Type B pancreatic cell (in vitro differentiated cells): ENCODE measurements at places on chromosomes 5 and 9.

GRCh38 chr5:1021136-1021968 lies 12.8 kb downstream of the NKD2 start:
- no peak for DNase-seq

GRCh38 chr9:84969084-84969483 lies 299.6 kb downstream of the NTRK2 start:
- no peak for DNase-seq

GRCh38 chr5:160197341-160198144 lies 31.8 kb upstream of the FABP6 start:
- DNase-seq, result no peak

DNA sequence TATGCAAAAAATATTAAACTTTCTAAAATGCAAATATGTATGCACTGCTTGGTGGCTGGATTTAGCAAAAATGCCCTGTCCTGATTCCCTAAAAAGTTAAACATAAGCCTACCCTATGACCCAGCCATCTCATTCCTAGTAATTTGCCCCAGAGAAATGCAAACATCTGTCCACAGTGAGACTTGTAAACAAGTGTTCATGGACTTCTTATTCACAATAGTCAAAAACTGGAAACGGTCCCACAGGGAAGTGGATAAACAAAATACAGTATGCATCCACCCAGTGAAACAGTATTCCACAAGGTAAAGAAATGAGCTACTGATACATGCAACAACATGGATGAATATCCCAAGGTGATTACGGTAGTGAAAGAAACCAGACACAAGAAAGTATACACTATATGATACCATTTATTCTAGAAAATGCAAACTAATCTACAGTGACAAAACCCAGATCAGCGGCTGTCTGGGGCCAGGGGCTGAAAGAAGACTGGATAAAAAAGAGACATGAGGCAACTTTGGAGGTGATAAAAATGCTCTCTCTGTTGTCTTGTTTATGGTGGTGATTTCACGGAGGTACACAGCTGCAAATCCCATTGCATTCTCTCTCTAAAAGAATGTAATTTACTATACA lies 277.3 kb downstream of the GLIS3 start:
- DNase-seq, result no peak

DNA sequence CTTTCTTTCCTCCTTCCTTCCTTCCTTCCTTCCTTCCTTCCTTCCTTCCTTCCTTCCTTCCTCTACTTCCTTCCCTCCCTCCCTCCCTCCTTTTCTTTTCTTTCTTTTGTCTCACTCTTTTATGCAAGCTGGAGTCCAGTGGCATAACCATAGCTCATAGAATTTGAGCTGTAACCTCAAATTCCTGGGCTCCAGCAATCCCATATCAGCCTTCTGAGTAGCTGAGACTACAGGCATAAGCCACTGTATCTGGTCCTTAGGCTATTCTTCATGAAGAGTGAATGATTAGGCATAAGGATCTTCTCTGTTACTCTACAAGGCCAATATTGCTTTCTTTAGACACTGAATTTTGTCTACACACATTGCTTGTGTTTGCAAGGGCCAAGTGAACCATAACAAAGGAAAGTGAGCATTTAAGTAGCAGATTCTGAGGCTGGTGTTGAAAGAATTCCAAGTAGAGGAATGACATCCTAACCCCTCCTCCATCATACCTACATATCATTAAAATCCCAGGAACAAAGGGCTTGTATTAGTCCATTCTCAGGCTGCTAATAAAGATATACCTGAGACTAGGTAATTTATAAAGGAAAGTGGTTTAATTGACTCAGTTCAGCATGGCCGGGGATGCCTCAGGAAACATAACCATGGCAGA lies 293.2 kb downstream of the HCN1 start:
- DNase-seq, result no peak

DNA sequence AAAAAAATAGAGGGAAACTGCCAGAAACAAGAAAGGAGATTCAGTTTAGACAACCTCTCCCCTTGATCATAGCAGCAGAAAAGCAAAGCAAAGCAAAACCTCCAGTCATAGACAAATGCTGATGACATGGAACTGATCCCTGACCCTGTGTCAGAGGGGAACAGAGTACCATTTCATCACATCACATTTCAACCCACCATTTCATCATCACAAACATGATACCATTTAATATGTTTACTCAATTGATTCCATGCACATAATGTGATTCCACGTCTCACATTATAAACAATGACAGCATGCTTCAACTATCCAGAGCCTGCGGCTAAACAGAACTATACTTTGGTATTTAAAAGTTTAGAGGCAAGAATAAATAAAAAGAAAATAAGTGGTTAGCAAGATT lies 28.7 kb upstream of the ACOT12 start:
- DNase-seq, result no peak

- no peak for DNase-seq
Measured at GRCh38 chr9:120934281-120934680, 7.7 kb upstream of the TRAF1 start.

DNA sequence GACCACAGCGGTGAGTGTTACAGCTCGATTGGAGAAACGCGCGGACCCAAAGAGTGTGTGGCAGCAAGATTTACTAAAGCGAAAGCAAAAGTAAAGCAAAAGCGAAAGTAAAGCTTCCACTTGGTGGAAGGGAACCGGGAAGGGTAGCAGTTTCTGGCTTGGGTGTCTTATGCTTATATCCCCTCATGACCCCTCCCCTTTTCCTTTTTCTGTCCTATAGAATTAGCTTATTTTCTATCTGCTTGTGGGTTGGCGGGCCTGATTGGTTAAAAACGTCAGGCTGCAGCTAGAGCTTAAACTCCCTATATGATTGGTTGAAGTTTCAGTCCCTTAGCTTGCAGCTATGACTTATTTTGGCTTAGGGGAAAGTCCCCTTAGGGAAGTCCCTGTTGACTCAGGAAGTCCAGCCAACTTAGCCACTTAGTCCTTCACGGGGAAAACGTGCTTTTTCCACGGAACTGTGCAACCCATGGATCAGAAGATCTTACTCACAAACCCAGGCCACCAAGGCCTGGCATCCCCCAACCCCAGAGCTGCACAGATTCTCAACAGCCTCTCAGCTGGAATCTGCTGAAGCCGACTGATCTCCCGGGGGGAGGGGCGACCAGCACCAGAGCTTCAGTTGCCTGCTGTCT lies 114.2 kb upstream of the ADAMTS16 start:
- no peak for DNase-seq

- no peak for DNase-seq
Measured at GRCh38 chr5:134943547-134943946, 24.2 kb upstream of the CATSPER3 start.

GRCh38 chr9:69976152-69976551 lies 67.5 kb upstream of the MAMDC2 start:
- DNase-seq, result no peak

GRCh38 chr5:6818594-6819511 lies 105.6 kb downstream of the TENT4A start:
- DNase-seq, result no peak

GRCh38 chr9:113622600-113623400 lies 159.3 kb downstream of the RGS3 start:
- no peak for DNase-seq

GRCh38 chr9:77014597-77015263 lies 4.7 kb upstream of the FOXB2 start:
- no peak for DNase-seq

DNA sequence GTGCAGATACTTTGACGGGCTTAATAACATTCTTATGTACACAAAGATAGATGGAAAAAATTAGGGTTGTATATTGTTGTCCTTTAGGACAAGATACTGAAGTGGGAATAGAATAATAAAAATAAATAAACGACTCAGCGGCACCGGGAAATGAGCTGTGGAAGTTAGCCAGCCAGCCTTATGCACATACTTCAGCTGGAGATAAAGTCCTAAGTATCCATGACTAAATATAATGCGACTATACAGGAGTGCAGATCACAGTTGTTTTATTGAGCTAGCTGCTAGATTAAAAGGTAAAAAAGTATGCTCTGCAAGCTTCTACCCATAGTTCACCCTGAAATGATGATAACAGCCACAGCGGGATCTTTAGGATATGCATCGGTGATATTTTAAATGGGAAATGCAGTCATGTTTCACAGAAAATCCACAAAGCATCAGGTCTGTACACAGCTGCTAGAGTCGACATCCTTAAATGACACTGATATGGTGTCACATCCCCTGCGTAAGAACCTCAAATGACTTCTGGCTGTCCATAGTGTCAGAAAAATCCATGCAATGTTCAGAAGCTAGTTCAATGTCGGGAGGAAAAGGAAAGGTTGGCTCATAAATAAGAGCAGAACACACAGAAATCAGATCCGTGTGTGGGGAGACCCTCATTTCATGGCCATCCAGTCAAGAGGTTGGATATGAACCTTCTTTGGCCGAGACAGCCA lies 392.8 kb upstream of the DAP start:
- DNase-seq, result no peak

DNA sequence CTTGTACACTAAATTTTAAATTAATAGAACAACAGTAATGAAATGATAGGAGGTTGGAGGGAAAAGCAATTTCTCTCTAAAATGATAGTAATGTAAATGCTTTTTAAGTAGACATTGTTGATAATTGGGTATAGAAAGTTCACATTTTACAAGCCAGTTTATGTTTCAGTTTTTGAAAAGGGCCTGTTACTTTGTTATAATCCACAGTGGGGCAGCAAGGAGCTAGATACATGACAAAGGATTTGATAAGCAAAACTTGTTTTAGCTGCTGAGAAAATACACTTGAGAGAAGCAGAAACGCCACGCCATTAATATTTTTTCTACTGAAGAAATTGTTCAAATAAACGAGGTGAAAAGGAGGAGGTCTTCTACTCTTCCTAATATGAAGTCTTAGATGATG lies 30.2 kb downstream of the SREK1 start:
- DNase-seq, result no peak

DNA sequence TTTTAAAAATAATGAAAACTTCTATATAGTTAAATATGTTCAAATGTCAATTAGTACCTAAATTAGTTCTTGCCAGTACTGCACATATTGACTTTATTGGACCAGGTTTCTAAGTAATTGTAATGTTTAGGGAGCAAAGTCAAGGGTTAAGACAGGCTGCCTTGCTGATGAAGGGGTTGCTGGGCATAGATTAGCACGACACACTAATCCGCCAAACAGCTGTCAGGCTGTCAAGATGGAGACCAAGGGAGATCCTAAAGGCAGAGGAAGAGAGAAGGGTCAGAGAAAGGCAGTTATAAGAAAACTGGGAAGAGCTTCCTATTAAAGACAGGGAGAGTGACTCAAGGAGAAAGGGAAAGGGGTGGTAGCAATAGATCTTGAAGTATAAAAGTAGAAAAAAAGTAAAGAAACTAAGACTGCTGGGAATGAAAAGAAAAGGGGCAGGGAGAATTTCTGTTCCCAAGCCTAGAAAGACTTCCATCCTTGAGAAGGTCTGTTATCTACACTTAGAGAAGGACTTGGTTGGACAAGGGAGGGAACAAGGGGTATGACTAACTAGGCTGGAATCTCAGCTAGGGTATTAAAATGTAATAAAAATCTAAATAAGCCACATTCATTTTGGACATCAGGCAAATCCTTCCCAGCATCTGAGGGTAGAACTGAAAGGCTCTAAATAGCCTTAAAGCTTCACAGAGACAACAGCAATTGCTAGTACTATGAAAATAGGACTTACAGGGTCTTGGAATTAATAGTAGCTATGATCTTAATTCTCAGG lies 188.7 kb downstream of the FBXL17 start:
- no peak for DNase-seq

GRCh38 chr5:87876616-87877015 lies 392.0 kb downstream of the TMEM161B start:
- no peak for DNase-seq

- DNase-seq, result no peak
Measured at GRCh38 chr5:90902651-90903386, 344.2 kb downstream of the ADGRV1 start.

GRCh38 chr5:2576823-2577222 lies 174.7 kb downstream of the IRX2 start:
- no peak for DNase-seq

GRCh38 chr5:123708074-123708806 lies 196.3 kb downstream of the CSNK1G3 start:
- no peak for DNase-seq

GRCh38 chr5:68297656-68298055 lies 82.1 kb downstream of the PIK3R1 start:
- DNase-seq, result no peak

- no peak for DNase-seq
Measured at GRCh38 chr9:13446938-13447842, 167.7 kb upstream of the MPDZ start.

DNA sequence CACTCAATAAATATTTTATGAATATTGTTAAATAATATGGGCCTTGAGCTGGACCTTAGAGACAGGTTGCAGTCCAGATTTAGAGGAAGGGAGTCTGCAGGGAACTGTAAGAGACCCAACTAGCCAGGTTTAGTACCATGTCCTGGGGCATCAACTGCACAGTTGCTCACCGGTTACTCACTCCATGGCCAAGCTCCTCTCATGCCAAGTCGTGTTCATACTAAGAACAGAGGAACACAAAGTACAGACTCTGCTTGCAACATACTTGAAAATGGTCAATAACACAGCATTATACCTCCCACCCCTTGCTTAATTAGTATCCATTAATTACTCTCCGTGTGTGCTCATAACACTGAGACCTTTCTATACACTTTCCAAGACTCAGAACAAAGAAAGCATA lies 317.6 kb upstream of the PIK3R1 start:
- no peak for DNase-seq

DNA sequence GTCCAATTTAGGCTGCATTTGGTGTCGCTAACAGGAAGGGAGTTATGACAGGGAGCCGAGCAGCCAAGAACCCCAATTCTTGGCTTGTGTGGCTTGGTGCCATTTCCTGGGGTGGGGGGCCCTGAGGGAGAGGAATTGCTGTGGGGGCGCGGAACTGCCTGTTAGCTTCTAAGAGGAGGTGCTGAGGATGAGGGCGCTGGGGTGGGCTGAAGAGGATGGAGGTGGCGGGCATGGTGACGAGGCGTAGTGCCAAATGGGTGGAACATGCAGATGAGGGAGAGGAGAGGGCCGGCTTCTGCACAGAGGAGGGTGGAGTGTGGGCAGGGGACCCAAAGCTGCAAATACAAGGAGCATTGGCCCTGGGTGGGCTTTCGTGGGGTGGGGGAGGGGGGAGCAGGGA lies 27.9 kb downstream of the IER5L start:
- DNase-seq, result no peak
